Osteoblast (primary cell): ENCODE measurements at places on chromosomes 3 and 15. TPM values are rescaled to one million over a fixed set of nuclear protein-coding genes. Genes with fewer than 3 reads are reported as not detected.

MINDY4B gene
- not detected in 2 replicates for total RNA-seq

GUCA1C gene
- total RNA-seq, result not detected in 2 replicates

- no peaks in the 10 kb centered on the region for H3K27me3 ChIP-seq
- no peak overlapping the region for H3K27ac ChIP-seq
- peaks cover 8% of the 10 kb centered on the region for H3K4me1 ChIP-seq
- H3K36me3 ChIP-seq, result peaks cover 75% of the 10 kb centered on the region
- no peak overlapping the region for H3K4me3 ChIP-seq
Measured at GRCh38 chr3:170387950-170388349, 30.4 kb downstream of the SKIL start.

GRCh38 chr15:92155934-92156333 is 237.7 kb upstream of the ST8SIA2 start:
- DNase-seq, result no peak
- H3K4me3 ChIP-seq, result no peak overlapping the region
- H3K36me3 ChIP-seq, result no peaks in the 10 kb centered on the region

GRCh38 chr15:40477642-40478327 is 7.0 kb downstream of the CHST14 start:
- no peaks in the 10 kb centered on the region for H3K36me3 ChIP-seq
- H3K27me3 ChIP-seq, result peaks cover 23% of the 10 kb centered on the region
- no peak overlapping the region for H3K27ac ChIP-seq
- no peak overlapping the region for H3K4me3 ChIP-seq

GRCh38 chr3:52982839-52983238 is 63.0 kb downstream of the SFMBT1 start:
- H3K27ac ChIP-seq, result no peak overlapping the region
- H3K4me3 ChIP-seq, result no peak overlapping the region
- no peaks in the 10 kb centered on the region for H3K36me3 ChIP-seq
- DNase-seq, result no peak

DNA sequence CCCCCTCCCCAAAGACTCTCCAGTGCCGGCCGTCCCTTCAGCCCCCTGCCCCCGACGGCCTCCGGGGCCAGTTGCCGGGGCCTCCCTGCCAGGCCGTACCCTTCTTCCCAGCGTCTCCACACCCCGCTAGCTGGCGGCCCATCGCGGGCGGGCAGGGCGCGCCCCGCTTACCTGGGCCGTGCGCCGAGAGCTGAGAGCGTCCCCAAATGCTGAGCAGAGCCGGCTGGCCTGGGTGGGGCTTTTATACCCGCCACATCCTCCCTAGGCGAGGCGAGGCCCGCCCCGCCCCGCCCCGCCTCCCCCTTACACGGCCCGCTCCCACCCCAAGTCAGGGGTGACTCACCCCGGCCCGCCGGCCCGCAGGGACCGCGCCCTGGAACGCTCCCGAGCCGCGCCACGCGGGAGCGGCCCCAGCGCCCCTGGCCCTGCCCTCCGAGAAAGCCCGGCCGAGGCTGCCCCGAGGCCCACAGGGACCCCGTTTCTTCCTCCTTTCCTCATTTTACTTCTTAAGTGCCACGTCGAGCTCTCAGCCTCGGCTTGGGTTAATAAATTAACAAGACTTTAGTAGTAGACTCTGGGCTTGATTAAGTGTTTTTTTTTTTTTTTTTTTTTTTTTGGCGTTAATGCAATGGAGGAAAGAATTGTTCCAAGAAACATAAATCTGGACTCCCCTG is at the start of gene ANXA2:
Gene ANXA2, minus strand, starts transcription at position 215 of the 674 bp plus-strand sequence. CDS start 11,911 bp downstream, outside the sequence.
- H3K27me3 ChIP-seq, result no peaks in the 10 kb centered on the region
- H3K27ac ChIP-seq, result peak within 1 kb of the TSS; percentile 95
- H3K36me3 ChIP-seq, result peaks cover 34% of the 10 kb centered on the region
- peak; percentile 98 for DNase-seq
- peaks cover 74% of the 10 kb centered on the region for H3K4me1 ChIP-seq

DNA sequence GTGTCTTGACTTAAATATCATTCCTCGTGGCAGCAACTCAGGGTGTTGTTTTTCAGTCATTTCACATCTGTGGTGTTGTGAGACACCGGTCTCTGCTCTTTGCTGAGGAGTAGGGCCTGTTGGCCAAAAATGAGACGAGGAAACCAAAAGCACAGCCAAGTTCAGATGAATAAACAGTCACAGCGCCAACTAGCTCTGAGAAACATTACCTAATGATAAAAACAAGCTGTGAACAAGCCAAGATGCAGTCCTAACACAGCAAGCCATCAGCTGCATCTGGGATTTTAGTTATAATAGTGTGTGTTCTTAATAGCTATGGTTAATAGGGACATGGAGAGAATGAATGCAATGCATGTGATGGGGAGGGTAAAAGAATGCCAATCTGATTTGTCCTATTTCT is 843.4 kb upstream of the DPPA4 start:
- no peak overlapping the region for H3K4me3 ChIP-seq
- peaks cover 10% of the 10 kb centered on the region for H3K4me1 ChIP-seq
- DNase-seq, result no peak
- H3K27me3 ChIP-seq, result no peaks in the 10 kb centered on the region
- H3K36me3 ChIP-seq, result no peaks in the 10 kb centered on the region

- no peaks in the 10 kb centered on the region for H3K36me3 ChIP-seq
- no peak for DNase-seq
- H3K4me1 ChIP-seq, result no peaks in the 10 kb centered on the region
- H3K27me3 ChIP-seq, result no peaks in the 10 kb centered on the region
Measured at GRCh38 chr15:92001307-92001706, 147.8 kb downstream of the SLCO3A1 start.

FGD5 gene
- under 0.01 TPM in 2 replicates for total RNA-seq

DNA sequence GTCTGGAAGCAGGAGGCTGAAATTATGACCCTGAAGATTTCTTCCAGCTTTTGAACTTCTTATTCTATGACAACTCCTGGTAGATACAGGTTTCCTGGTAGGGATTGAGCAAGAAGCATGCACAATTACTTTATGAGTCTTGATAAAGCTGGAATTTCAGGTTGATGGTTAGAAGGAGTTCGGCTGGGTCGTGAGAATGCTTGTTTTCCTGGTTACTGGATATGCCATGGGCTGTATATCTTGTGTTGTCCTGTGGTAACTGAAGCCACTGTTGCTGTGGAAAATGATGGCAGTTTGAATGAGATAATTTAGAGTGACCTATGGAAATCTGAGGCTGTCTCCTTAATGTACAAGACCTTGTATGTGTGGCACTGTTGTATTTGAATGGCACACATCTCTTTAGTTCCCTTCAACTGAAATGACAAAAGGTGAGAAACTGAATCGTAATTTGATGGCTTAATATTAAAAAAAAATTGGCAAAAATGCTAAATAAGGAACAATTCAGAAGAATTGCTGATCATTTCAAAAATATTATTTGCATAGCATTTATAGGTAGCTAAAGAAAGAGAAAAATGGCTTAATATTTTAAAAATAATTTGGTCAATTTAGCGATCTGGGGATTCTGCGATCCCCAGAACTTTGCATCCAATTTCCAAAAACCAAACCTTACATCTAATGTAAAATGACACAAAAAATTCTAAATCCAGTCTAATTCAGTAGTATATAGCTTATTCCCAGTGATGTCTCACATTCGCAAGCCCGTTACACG is 1.1 kb upstream of the UBE2E1 start:
- peaks cover 3% of the 10 kb centered on the region for H3K36me3 ChIP-seq
- H3K27ac ChIP-seq, result no peak overlapping the region
- H3K4me1 ChIP-seq, result peaks cover 7% of the 10 kb centered on the region

DNA sequence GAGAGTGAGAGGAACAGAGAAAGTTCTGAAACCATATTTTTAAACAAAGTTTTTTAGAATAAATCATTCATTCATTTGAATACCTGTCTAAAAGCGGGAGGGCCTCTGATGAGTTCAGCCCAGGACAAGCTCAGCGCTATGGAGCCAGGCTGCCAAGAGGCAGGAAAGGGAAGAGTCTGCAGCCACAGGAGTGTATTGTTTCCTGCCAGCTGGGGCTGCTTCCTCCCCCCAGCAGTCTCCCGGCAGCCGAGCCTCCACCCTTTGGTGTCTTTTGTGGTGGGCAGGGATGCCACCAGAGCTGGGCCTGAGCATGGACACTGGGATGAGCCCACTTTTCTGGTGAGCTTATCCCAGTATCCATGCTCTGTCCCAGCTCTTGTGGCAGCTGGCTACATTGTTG is 199.5 kb upstream of the TPRG1 start:
- no peak for DNase-seq
- no peaks in the 10 kb centered on the region for H3K27me3 ChIP-seq
- peaks cover 20% of the 10 kb centered on the region for H3K4me1 ChIP-seq
- no peaks in the 10 kb centered on the region for H3K36me3 ChIP-seq
- no peak overlapping the region for H3K27ac ChIP-seq
- H3K4me3 ChIP-seq, result no peak overlapping the region

TF gene
- total RNA-seq, result 0.36 and 0.88 TPM in 2 replicates

DNA sequence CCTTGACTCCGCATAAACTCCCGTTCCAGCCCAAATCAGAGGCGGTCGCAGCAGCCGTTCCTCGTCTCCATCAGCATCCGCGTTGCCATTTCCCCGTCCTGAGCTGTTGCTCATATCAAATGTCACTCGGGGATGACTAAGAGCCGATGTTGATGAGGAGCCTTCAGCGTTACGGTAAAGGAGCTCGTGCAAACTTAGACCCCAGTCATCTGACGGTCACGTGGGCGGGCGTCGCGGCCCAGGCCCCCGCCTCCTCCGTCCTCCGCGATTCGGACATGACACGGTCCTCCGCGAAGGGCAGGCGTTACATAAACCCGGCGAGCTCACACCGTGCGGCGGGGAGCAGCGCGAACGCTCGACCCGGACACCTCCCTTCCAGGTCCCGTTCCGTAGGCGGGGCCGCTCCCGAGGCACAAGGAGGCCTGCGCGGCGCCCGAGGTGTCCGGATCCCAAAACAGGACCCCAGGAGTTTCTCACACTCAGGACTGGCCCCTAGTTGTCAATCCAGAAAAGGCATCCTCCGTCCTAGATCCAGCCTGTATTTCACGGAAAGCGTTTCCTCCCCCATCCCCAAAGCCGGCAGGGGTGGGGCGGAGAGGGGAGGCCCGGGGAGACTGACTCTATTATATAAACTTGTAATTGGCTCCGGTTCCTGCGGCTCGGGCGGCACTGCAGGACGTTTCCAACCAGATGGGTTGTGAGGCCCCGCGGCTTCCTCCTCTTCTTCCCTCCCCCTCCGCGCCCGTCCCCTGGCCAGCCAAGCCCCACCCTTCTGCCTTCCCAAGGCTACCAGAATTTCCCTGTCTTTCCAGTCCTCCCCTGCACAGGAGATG is 100.0 kb upstream of the IGF1R start:
- peak; percentile 95 for DNase-seq
- no peak overlapping the region for H3K27ac ChIP-seq
- H3K4me3 ChIP-seq, result peak overlapping the region; percentile 70
- H3K27me3 ChIP-seq, result peaks cover 9% of the 10 kb centered on the region

DNA sequence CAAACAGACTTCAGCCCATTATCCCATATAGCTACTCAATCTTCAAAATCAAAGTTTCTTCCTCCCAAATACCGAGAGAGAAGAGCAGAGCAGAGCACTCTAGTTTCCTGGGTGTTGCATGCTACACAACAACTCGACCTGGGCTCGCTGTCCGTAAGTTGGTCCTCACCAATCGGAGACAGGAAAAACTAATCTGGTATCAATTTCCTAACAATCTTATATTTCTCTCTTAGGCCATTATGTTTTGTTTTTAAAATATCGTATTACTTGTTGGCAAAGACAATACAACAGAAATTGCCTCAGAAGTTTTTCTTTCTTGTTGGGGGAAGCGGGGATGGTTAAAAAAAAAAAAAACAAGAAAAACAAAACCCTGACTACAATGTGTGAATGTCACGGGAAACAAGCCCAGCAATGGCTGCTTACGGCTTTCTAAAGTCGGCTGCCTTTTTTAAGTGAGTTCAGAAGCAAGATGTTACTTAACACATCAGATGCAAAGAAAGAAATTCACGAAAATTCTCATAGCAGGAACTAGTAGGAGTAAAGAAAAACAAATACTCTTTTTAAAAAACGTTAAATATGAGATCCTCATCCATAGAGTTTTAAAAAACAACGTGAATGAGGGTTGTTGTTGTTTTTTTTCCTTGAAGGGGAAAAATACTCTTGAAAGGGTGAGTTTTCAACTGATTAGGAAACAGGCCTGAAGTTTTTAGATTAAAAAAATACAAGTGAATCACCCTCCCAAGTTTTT is 1.9 kb downstream of the VGLL4 start:
- peak; percentile 14 for DNase-seq
- no peaks in the 10 kb centered on the region for H3K27me3 ChIP-seq
- H3K27ac ChIP-seq, result peak overlapping the region; percentile 95
- H3K36me3 ChIP-seq, result no peaks in the 10 kb centered on the region
- H3K4me3 ChIP-seq, result peak overlapping the region; percentile 87

- H3K36me3 ChIP-seq, result peaks cover 77% of the 10 kb centered on the region
- peaks cover 20% of the 10 kb centered on the region for H3K4me1 ChIP-seq
- DNase-seq, result peak; percentile 96
- peak overlapping the region; percentile 42 for H3K4me3 ChIP-seq
- peak overlapping the region; percentile 89 for H3K27ac ChIP-seq
Measured at GRCh38 chr3:14451844-14452739, 49.7 kb downstream of the SLC6A6 start.

GRCh38 chr3:55626279-55626665 is 139.2 kb upstream of the WNT5A start:
- peaks cover 35% of the 10 kb centered on the region for H3K4me1 ChIP-seq
- DNase-seq, result no peak
- H3K27me3 ChIP-seq, result no peaks in the 10 kb centered on the region
- H3K36me3 ChIP-seq, result no peaks in the 10 kb centered on the region

DNA sequence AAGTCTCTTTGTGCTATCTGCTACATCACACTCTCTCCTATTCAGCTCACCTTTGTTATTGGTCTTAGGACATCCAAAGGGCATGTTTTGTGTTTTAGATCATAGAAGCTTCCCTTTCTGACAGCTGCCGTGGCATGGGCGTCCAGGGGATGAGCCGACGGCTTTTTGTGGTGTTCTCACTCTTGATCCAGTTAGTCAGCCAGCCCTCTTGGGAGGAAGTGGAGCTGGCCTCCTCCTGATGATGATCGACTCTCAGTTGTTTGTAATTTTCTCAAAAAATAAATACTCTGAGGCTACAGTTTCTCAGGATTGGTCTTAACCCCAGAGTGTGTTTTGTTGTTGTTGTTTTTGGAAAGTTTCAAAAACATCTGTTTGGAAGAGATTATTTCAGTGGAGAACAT is 34.4 kb downstream of the BOC start:
- H3K4me3 ChIP-seq, result peak overlapping the region; percentile 41
- H3K4me1 ChIP-seq, result peaks cover 58% of the 10 kb centered on the region
- no peaks in the 10 kb centered on the region for H3K27me3 ChIP-seq

RLBP1 gene
- total RNA-seq, result under 0.01 TPM in 2 replicates

- no peaks in the 10 kb centered on the region for H3K27me3 ChIP-seq
- H3K4me1 ChIP-seq, result peaks cover 5% of the 10 kb centered on the region
- no peak for DNase-seq
- H3K4me3 ChIP-seq, result no peak overlapping the region
- no peak overlapping the region for H3K27ac ChIP-seq
- H3K36me3 ChIP-seq, result no peaks in the 10 kb centered on the region
Measured at GRCh38 chr15:39313467-39313866, 267.4 kb upstream of the THBS1 start.

PIGZ gene
- 2.9 and 4.0 TPM in 2 replicates for total RNA-seq

FEZF2 gene
- total RNA-seq, result not detected in 2 replicates

- H3K4me3 ChIP-seq, result no peak overlapping the region
- no peaks in the 10 kb centered on the region for H3K36me3 ChIP-seq
- no peaks in the 10 kb centered on the region for H3K27me3 ChIP-seq
- no peaks in the 10 kb centered on the region for H3K4me1 ChIP-seq
- no peak overlapping the region for H3K27ac ChIP-seq
- no peak for DNase-seq
Measured at GRCh38 chr3:143408771-143409170, 289.2 kb downstream of the CHST2 start.

TTLL3 gene
- 31.1 and 33.9 TPM in 2 replicates for total RNA-seq
